ENCODE measurements at places on chromosomes 13 and 19. TPM values are rescaled to one million over a fixed set of nuclear protein-coding genes. Genes with fewer than 3 reads are reported as not detected.

DNA sequence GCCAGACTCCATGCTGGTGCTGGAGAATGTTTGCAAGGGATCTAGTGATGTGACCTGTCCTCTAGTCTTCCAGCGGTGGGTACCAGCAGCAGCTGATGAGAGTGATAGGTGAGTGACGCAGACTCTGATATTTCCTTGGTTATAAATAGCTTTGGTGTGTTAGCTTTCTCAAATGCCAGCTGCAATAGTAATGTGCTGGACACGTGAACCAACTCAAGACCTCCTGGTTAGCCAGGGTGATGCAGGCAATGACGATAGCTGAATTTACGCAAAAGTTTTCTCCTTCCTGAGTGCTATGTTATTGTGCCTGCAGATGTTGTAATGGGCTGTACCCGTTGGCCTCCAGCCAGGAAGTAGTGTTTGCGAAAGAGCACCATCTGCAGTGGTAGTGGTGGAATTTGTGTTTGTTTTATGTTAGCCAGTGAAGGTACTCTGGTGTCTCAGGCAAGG, 129.5 kb downstream of the CYSLTR2 start:
- H3K4me3 ChIP-seq: no peak overlapping the region
- no peak for DNase-seq
- H3K4me1 ChIP-seq: no peaks in the 10 kb centered on the region
- H3K27ac ChIP-seq: no peak overlapping the region

DNA sequence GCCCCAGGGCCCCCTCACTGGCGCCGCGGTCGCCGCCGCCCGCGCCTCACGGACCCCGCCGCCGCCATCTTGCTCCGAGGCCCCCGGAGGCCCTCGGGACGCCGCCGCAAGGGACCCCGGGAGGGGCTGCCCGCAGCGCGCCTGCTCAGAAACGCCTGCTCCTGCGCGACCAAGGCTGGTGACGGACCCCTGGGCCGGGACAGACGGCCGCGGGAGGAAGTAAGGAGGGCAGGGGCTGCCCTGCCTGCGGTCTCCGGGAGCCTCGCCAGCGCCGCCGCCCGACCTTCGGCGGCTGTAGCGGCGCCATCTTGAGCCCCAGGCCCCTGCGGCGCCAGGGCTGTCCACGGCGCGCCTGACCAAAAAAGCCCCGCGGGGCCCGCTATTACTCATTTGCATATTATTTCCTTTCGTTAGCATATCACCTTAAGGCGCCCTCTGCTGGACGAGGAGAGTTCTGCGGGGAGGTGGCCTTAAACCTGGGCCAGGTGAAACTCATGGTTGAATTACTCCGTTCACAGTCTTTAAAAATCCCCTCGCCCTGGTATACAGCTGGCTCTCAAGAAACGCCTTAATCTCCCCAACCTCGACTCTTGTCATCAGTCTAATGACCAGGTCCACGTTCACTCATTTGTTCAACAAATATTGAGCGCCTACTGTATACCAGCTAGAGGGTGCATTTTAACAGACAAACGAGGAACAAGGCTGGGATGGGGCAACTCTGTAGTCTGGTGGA, at the start of gene REXO1:
REXO1 (minus strand) TSS at position 85 of the 733 bp plus-strand sequence. CDS start 125 bp downstream, outside the sequence.
- H3K36me3 ChIP-seq: peaks cover 9% of the 10 kb centered on the region
- DNase-seq: peak; percentile 98
- H3K27ac ChIP-seq: peak within 1 kb of the TSS; percentile 89
- H3K27me3 ChIP-seq: no peaks in the 10 kb centered on the region

DNA sequence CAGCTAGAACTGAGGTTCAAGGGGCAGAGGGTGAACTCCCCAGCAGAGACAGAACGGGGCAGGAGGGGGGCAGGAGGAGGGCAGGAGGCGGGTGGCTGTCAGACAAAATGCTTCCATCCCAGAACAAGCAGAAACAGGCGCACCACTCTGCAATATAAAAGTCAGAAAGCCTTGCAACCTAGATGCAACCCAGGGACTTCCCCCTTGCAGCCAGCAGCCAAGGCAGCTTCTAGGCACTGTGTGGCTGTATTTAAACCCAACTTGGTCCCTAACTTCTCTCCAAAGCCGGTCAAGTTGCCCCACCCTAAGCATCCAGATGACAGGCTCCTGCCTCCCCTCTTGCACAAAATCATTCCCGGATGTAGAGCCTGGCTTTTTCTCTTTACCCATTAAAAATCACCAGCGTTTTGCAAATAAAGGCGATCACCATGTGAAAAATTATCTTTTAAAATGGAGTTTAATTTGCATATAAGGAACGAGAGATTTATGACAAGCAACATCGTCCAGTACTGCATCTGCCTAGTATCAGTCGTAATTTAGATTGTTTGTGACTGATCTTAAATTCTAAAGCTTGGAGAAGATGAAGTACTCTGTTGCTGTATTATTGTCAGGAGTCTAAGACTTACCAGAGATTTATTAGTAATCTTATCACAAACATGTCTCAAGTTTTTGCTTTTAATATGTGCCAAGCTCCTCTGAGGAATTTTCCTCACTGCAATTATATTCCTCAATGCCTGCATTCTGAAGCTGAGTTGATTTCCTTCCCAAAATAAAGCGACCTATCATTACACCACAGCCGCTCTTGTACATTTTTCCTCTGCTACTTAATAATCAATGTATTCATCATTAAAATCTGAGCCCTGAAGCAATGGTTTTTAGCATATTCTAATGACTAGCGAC, 307.1 kb upstream of the ZNF507 start:
- DNase-seq: no peak
- no peak overlapping the region for H3K4me3 ChIP-seq
- H3K27me3 ChIP-seq: peaks cover 10% of the 10 kb centered on the region
- H3K4me1 ChIP-seq: no peaks in the 10 kb centered on the region
- H3K36me3 ChIP-seq: no peaks in the 10 kb centered on the region

DNA sequence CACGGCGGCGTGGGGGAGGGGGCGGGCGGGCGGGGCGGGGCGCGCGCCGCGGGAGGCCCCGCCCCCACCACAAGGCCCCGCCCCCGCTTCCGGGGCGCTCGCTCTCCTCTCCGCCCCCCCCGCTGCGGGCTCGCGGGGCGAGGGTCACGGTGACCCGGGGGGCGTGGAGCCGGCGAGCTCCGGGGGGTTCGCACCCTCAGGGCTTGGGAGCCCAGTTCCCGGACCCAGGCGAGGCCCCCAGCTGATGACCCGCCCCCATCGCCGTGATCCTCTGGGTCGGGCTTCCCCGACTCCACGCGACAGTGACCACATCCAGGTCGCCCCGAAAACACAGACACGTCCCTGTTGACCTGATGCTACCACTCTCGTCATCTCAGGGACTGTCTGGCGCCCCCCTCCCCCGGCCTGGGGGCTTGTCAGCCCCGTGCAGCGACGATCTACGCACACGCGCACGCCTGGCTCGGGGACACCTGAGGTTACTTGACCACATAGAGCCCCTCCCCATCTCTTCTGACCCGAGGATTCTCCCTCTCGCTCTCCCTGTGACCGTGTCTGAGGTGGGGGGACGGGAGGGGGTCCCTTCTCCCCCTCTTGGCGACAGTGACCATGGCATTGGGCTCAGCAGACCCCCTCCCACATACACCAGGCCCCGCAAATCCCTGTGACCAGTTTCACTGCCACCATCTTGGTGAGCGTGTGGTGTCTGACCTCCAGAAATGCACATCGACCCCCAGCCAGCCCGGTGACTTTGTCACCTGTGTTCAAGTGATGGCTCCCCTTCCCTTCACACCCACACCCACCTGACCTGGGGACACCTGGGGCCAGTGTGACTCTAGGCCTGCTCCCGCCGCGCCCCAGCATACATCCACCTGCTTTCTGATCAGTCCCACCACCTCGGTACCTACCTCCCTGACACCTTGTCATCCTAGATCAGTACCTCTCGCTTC, 670 bp downstream of the MAP2K7 start:
- H3K27ac ChIP-seq: peak overlapping the region; percentile 93
- peaks cover 9% of the 10 kb centered on the region for H3K36me3 ChIP-seq
- peak; percentile 72 for DNase-seq
- H3K4me3 ChIP-seq: peak overlapping the region; percentile 86
- H3K4me1 ChIP-seq: peaks cover 21% of the 10 kb centered on the region
- peaks cover 3% of the 10 kb centered on the region for H3K27me3 ChIP-seq

ZNF208 gene
- 5.0 TPM for total RNA-seq

BRCA2 gene
- total RNA-seq: 22.1 TPM
